HS-5 (cell line): ENCODE measurements at places on chromosomes 11 and 22.

DNA sequence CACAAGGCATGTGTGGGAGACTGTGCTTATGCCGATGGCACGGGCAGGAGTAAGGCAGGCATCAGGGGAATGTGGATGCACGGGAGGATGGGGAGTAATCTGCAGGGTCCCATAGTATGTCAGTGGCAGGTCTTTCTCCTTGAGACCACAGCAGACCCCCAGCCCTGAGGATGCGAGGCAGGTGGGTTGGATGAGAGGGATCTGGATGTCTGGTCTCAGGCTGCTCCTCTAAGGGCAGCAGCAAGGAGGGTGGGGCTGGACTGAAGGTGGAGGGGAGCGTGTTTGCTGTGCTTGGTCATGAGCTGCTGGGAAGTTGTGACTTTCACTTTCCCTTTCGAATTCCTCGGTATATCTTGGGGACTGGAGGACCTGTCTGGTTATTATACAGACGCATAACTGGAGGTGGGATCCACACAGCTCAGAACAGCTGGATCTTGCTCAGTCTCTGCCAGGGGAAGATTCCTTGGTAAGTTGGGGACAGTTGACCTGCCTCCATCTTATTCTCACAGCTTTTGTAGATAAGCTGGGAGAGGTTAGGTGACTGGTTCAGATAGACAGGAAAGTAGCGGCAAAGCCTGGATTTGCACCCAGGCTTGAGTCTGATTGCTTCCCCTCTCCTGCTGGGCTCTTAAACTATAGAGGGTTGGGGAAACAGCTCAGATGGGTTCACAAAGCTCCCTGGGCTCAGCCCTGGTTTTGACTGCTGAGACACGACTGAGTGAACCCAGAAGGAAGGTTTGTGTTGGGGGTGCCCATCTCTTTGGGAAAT, at the start of gene APOL1:
TSS of gene APOL1 (plus strand) at position 380 of the 769 bp plus-strand sequence. CDS start 1,823 bp downstream, outside the sequence.
- DNase-seq, result no peak

- DNase-seq, result no peak
Measured at GRCh38 chr11:37333345-37333744, 735.3 kb upstream of the RAG2 start.

- DNase-seq, result peak; percentile 4
Measured at GRCh38 chr11:114219559-114220349, 76.4 kb upstream of the NNMT start.

- no peak for DNase-seq
Measured at GRCh38 chr22:33920197-33920540, at the start of gene LARGE1. LARGE1 (minus strand) TSS chr22:33920476.

- DNase-seq, result no peak
Measured at GRCh38 chr11:134101282-134101681, 32.4 kb downstream of the JAM3 start.

DNA sequence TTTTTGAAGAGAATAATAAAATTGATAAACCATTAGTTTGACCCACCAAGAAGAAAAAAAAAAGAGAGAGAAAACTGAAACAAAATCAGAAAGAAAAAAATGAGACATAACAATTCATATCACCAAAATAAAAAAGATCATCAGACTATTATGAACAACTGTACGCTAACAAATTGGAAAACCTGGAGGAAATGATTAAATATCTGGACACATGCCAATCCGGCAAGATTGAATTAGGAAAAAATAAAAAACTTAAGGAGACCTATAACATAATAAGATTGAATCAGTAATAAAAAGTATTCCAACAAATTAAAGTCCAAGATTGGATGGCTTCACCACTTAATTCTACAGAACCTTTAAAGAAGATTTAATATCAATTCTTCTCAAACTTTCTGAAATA, 136.7 kb downstream of the CASP12 start:
- DNase-seq, result no peak

DNA sequence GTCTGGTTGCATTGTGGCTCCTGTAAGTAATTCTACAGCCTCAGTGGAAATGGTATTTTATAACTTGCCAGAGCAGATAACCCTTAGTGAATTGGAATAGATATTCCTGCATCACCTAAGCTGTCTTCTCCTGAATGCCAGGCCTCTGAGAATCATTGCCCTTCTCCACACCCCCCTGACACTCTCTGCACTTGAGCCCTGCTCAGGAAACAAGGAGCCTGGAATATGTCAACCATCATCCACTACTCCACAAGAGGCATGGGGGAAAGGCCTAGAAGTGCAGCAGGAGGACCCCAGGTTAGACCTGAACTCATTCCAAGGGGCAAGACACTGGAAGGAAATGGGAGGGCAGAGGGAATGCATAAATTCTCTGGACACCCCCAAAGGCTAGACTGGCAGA, 72.4 kb downstream of the DSCAML1 start:
- DNase-seq, result no peak

- no peak for DNase-seq
Measured at GRCh38 chr11:46898396-46899095, 19.8 kb downstream of the LRP4 start.

GRCh38 chr11:9139628-9140357, 48.4 kb upstream of the SCUBE2 start:
- no peak for DNase-seq

DNA sequence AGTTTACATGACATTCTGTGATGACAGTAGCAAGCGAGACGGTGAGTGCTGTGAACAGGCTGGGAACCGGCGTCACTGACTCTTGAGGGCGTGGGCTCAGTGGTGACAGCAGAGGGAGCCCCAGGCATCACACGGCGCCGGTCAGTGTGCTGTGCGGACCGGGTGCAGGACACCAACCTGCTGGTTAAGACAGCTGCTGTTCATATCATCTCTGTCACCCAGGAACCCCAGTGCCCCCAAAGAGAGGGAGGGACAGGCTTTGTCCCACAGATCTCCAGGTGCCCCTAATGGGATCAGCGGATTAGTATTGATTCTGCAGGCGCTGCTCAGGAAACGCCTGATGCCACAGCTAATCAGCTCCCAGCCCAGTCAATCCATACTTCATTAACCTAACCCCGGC, 18.4 kb downstream of the B3GAT1 start:
- no peak for DNase-seq

DNA sequence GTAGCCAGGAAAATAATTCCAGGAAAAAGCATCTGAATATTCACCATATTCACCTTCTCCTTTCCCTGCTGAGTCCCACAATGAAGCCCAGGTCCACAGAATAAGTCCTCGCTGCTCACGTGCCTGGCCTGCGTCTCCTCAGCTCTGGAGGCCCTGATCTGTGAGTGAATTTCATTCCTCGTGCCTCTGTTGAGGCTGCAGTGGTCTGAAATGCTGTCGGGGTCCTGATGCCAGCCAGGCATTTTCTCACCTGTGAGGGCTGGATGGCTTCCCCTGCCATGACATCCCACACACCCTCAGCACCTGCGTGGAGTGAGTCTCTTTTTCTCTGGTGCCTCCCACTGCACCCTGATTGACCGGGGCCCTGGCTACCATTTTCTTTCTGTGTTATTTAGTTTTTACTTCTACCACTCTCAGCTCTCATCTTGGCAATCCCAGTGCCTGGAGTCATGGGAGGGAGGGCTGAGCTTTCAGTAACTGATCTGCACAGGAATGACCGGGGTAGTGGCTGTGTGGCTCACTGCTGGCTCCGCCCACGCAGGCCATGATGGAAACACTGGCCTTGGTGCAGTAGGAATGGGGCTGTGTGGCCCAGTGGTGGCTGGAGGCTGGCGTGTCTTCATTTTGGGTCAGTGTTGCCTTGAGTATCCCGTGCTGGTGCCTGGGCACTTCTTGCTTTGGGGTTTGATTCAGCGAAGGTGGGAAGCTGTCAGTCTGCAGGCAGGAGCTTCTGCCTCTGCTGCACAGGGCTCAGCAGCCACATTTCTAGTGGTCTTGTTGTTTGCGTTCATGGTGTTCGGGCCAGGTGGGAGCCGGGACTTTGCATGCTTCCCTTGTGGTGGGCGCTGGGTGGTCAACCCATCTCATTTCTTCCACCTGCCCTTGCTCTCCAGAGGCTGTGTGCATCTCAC, 807.2 kb downstream of the TBC1D22A start:
- no peak for DNase-seq

GRCh38 chr11:23711981-23712380, 784.9 kb upstream of the LUZP2 start:
- no peak for DNase-seq

DNA sequence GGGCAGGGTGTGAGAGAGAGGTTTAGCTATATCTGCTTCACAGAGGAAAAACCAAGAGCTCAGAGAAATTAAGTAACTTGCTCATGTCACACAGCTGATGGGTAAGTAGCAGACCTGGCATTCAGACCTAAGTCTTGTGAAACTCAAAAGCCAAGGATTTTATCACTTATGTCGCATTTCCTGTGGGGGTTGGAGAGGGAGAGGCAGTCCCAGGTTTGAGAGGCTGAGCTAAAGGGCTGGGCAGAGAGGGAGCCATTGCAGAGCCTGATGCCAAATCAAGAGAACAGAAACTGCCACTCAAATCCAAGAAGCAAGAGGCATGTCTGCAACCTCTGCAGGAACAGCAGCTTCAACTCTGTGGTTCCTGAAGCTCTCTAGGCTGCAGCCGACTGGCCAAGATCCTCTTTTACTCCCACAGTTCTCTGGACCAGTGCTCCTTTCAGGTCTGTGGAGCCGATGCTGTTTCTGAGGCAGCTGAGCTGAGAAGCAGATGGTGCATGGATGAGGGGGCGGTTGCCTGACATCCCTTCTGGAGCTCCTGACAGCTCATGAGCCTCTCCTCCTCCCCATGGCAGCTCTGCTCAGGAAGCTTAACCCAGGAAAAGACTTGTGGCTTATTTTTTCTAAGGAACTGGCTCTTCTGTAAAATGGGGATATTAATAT, 47.6 kb upstream of the NAV2 start:
- DNase-seq, result no peak

DNA sequence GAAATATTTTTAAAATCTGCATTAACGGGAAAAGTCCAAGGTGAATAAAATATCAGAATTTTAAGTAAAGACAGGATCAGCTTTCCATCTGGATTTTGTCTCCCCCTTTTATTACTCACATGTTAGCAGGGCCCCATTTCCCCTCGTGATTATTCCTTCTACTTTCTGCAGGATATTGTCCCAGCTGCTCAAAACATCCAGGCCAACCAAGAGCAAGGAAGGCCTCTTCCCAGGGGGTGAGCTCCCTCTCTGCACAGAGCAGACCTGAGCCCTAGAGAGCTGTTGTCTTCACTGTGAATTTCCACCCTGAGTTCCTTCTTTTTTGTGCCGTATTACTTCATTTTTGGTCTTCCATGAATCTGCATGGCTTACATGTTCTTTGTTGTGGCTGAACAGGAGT, 3.7 kb upstream of the TMPRSS13 start:
- DNase-seq, result no peak

DNA sequence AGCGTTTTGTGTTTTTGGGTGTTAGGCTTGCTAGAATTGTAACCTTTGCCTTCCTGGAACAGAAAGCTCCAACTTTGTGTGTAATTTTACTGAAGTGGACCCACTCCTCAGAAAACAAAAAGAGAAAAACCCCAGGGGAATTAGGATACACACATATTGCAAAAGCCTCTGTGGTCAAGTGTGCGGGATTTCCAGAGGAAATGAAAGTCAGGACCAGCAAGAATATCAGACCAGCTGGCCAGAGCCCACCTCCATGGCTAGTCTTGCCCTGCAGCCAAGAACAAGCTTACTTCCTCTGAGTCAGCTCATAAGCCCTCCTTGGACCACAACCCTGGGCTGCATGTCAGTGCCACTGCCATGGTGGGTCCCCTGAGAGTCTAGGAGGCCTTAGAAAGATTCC, 37.0 kb upstream of the FTH1 start:
- peak; percentile 31 for DNase-seq

DNA sequence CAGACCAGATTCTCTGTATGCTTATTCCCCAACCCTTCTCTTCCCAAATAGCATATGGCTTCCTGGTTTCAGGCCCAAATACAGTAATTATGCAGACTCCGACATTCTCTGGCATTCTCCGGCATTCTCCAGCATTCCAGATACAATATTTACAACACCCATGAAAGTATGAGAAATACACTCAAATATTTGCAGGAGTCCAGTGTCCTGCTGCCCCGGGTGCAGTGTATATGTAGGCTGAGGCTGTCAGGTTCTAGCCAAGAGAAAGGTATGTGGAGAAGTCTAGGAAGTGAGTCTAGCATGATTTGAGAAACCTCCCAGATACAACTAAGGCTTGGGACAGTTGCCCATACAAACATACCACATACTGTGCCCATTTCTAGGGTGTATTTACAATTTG, 160.7 kb downstream of the SOX6 start:
- no peak for DNase-seq

GRCh38 chr22:43819421-43819921, 7.4 kb upstream of the EFCAB6 start:
- DNase-seq, result no peak

DNA sequence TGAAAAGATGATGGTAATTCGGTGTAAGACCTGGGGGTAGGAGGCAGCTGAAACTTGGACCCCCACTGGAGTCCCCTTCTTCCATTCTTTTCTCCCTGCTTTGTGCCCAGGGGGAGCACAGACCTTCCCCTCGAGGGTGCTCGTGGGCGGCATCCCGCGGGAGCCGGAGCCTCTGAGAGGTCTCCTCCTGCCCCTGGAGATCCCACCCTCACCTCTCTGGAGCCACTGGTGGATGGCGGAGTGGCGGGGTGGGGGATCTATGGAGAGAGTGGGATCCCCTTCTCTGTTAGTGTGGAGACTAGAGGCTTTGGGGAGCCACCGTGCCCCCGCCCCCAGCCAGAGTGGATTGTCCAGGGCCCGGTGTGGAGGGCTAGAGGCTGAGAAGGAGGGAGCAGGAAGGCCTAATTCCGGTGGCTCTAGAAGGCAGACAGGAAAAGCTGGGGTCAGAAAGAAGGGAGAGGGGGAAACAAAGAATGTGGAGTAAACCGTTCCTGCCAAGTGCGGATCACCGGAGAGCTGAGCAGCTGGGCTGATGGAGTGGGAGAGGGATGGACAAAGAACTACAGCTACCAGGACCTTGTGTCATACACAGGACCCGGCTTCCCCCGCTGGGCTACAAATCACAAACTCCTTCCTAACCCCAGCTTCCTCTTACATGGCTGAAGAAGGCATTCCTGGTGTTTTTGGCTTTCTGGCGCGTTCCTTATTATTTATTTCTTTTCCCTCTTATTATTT, 41.9 kb downstream of the KCNJ1 start:
- no peak for DNase-seq
